ENCODE measurements at places on chromosomes 5 and 9. TPM values are rescaled to one million over a fixed set of nuclear protein-coding genes. Genes with fewer than 3 reads are reported as not detected.

ELAVL2 gene
- 12.1 TPM for total RNA-seq

SHLD3 gene
- 2.4 TPM for total RNA-seq

DNA sequence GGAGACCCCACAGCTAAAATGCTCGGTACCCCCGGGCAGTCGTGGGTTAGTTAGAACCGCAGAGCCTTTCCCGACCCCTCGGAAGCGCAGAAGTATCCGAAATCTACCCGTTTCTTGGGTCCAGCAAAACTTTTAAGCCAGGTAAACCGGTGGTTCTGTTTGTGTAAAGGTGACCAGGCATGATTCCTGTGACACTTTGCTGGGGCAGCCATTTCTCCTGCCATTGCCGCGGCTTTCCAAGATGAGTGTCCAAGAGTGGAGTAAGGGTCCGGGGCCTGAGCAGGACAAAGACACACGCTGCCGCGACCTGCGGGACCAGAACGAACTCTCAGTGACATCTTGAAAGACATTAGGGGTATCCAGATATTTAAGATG, 655 bp downstream of the MARVELD2 start:
- DNase-seq: no peak

- DNase-seq: no peak
Observed at GRCh38 chr9:134625361-134626068, 16.1 kb upstream of the COL5A1 start.

DNA sequence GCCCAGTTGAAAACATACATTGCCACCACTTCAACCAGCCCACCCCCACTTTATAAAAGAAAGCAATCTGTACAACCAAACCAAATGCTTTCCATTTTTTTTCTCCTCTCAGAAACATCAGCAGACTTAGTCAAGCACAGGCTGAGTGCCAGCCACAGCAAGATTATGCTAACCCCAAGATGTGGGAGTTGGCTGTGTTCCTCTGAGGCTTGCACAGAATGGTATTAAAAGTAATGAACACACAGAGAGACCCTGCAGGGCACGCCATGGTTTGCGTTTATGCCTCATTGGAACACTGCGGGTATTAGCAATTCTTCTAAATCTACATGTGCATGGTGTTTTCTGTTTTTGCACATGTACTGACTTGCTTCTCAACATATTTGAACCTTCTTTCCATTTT, 419.9 kb upstream of the GRAMD2B start:
- DNase-seq: no peak

- no peak for DNase-seq
Observed at GRCh38 chr9:130825351-130825651, 9.8 kb upstream of the ABL1 start.

GRCh38 chr9:129604056-129604765, 16.7 kb downstream of the C9orf50 start:
- DNase-seq: no peak

GRCh38 chr9:109639674-109640579, 140.1 kb upstream of the PALM2AKAP2 start:
- DNase-seq: no peak

- DNase-seq: no peak
Observed at GRCh38 chr9:7402334-7403027, 397.1 kb downstream of the DMAC1 start.
